ENCODE measurements at places on chromosomes 2 and 18. TPM values are rescaled to one million over a fixed set of nuclear protein-coding genes. Genes with fewer than 3 reads are reported as not detected.

NAT8 gene
- total RNA-seq: not detected

DQX1 gene
- total RNA-seq: 0.26 TPM

CDK15 gene
- total RNA-seq: 0.70 TPM

ARHGEF4 gene
- 3.2 TPM for total RNA-seq

PCARE gene
- total RNA-seq: not detected

G6PC2 gene
- not detected for total RNA-seq

GAREM2 gene
- total RNA-seq: 20.8 TPM

LIPG gene
- total RNA-seq: not detected

ASXL3 gene
- total RNA-seq: 10.1 TPM

GAL3ST2 gene
- not detected for total RNA-seq

ACVR2A gene
- total RNA-seq: 12.9 TPM

GALNT14 gene
- 4.1 TPM for total RNA-seq

KIF1A gene
- 4.3 TPM for total RNA-seq

DNAJC5G gene
- not detected for total RNA-seq

All from osteocyte (in vitro differentiated cells).